Uterus (tissue), 4 donors: ENCODE measurements at places on chromosomes 1 and 21. TPM values are rescaled to one million over a fixed set of nuclear protein-coding genes. Genes with fewer than 3 reads are reported as not detected.

DNA sequence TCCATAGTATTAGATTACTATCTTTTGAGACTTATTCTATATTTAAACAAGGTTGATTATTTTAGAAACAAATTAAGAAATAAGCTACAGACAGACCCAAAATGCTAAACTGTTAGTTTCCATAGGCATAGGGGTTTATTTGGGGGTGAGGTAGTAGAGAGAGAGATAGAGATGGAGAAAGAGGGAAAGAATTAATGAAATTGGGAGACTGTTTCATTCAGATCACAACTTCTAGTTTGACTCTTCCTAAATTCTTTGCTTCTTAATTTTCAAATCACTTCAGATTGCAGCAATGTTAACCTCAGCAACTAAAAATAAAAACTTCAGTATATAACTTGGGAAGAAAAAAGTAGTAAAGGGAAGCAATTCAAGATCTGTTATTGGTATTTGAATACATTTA is 3.4 kb downstream of the JUN start:
- no peaks in the 10 kb centered on the region for H3K36me3 ChIP-seq
- H3K27ac ChIP-seq: peak overlapping the region; percentile 99
- peak overlapping the region; percentile 95 for H3K4me3 ChIP-seq
- no peaks in the 10 kb centered on the region for H3K27me3 ChIP-seq
- no peak for DNase-seq

DNA sequence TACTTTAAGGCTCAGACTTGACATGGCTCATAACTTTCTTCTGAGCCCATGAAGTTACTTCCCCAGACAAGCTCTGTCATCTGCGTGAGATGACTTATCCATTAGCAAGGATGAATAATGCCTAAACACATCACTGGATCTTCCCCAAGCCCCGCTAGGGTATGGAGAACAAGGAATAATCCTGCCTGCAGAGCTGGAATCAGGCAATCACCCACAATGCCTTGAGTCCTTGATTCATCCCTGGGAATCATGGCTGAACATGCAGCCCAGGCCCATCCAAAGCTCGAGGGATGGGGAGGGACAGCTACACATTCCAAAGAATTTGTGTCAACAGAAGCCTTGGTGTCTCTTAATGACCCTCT is 131.7 kb downstream of the PSMG1 start:
- no peak for DNase-seq
- H3K4me3 ChIP-seq: no peak overlapping the region
- no peaks in the 10 kb centered on the region for H3K27me3 ChIP-seq
- H3K36me3 ChIP-seq: no peaks in the 10 kb centered on the region
- no peak overlapping the region for H3K27ac ChIP-seq
- H3K4me1 ChIP-seq: no peaks in the 10 kb centered on the region

GRCh38 chr21:29942034-29942433 is 2.2 kb upstream of the GRIK1 start:
- no peak for DNase-seq
- no peaks in the 10 kb centered on the region for H3K36me3 ChIP-seq
- H3K4me1 ChIP-seq: no peaks in the 10 kb centered on the region
- peaks cover 10% of the 10 kb centered on the region for H3K27me3 ChIP-seq
- no peak overlapping the region for H3K27ac ChIP-seq
- H3K4me3 ChIP-seq: no peak overlapping the region

- no peaks in the 10 kb centered on the region for H3K4me1 ChIP-seq
- no peak for DNase-seq
- no peaks in the 10 kb centered on the region for H3K27me3 ChIP-seq
- no peaks in the 10 kb centered on the region for H3K36me3 ChIP-seq
Observed at GRCh38 chr1:226990133-226990716, 50.1 kb downstream of the COQ8A start.

GRCh38 chr1:174719194-174719593 is 271.4 kb downstream of the GPR52 start:
- H3K27me3 ChIP-seq: no peaks in the 10 kb centered on the region
- no peaks in the 10 kb centered on the region for H3K36me3 ChIP-seq
- H3K27ac ChIP-seq: no peak overlapping the region
- H3K4me3 ChIP-seq: no peak overlapping the region
- no peak for DNase-seq

- no peaks in the 10 kb centered on the region for H3K36me3 ChIP-seq
- H3K4me1 ChIP-seq: no peaks in the 10 kb centered on the region
- no peak overlapping the region for H3K4me3 ChIP-seq
- H3K27ac ChIP-seq: no peak overlapping the region
- DNase-seq: no peak
Observed at GRCh38 chr1:215719552-215719951, 152.4 kb downstream of the KCTD3 start.

DNA sequence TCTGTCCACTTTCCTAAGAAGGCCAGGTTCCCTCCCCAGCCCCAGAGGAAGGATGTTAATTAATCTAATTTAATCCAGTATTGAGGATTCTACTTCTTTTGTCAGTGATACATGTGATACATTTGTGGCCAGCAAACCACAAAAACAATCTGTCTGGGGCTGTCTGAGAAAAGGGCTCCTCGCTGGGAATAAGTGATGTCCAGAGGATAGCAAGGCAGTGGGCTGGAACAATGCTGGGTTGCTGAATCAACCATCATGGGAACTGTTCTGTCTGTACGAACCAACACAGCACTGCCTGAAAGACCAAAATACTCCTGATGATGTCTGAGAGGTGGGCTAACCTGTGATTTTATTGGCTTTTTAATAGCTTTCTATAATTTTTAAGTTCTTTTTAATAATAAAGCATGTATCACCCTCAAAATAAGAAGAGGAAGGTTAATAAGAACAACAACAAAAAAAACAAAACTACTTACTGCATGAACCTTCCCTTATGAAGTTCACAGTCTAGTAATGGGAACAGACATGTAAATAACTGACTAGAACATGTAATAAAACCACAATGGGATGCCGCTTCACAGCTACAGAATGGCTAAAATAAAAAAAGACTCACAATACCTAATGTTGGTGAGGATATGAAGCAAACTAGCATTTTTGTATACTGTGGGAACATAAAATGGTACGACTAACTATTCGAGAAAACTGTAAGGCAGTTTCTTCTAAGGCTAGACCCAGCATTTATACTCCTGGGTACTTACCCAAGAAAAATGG is 11.4 kb upstream of the ADAR start:
- no peak for DNase-seq
- H3K27me3 ChIP-seq: no peaks in the 10 kb centered on the region
- no peak overlapping the region for H3K27ac ChIP-seq
- H3K4me3 ChIP-seq: no peak overlapping the region
- H3K36me3 ChIP-seq: no peaks in the 10 kb centered on the region

- H3K36me3 ChIP-seq: no peaks in the 10 kb centered on the region
- no peak overlapping the region for H3K27ac ChIP-seq
- no peak for DNase-seq
- H3K27me3 ChIP-seq: no peaks in the 10 kb centered on the region
Observed at GRCh38 chr1:56933606-56934005, 32.2 kb downstream of the C8B start.

GRCh38 chr1:239951511-239952140 is 140.1 kb upstream of the FMN2 start:
- no peak overlapping the region for H3K27ac ChIP-seq
- no peak overlapping the region for H3K4me3 ChIP-seq
- no peaks in the 10 kb centered on the region for H3K4me1 ChIP-seq
- H3K36me3 ChIP-seq: no peaks in the 10 kb centered on the region

DNA sequence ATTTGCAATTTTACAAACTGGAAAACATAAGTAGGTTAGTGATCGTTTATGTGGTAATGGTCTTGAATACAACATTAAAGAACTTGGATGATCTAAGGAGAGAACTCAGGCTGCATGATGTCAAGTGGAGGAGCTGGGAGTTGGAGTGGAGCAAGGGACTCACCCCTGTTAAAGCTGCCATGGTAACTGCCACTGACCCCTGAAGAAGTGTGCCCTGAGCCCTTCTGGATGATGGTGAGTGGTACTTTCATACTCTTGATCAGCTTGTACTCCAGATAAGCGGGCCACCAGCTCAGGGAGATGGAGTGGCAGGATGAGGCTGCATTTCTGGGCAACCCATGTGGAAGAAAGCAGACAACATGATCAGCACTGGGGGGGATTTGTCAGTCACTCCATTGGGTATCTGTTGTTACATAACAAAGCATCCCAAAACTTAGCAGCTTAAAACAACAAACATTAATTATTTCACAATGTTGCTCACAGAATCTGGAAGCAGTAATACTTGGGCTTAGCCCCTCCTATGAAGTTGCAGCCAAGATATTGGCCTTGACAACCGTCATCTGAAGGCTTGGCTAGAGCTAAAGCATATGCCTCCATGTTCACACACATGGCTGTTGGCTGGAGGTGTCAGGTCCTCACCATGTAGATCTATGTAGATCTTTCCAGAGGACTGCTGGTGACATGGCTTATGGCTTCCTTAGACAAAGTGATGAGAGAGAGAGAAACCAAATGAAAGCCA is 213.8 kb downstream of the DUSP10 start:
- no peak overlapping the region for H3K27ac ChIP-seq
- H3K36me3 ChIP-seq: no peaks in the 10 kb centered on the region
- DNase-seq: no peak
- no peaks in the 10 kb centered on the region for H3K4me1 ChIP-seq
- no peak overlapping the region for H3K4me3 ChIP-seq
- no peaks in the 10 kb centered on the region for H3K27me3 ChIP-seq

- no peak overlapping the region for H3K27ac ChIP-seq
- no peak overlapping the region for H3K4me3 ChIP-seq
- no peaks in the 10 kb centered on the region for H3K4me1 ChIP-seq
Observed at GRCh38 chr21:35737899-35738346, 322.4 kb downstream of the SETD4 start.

DNA sequence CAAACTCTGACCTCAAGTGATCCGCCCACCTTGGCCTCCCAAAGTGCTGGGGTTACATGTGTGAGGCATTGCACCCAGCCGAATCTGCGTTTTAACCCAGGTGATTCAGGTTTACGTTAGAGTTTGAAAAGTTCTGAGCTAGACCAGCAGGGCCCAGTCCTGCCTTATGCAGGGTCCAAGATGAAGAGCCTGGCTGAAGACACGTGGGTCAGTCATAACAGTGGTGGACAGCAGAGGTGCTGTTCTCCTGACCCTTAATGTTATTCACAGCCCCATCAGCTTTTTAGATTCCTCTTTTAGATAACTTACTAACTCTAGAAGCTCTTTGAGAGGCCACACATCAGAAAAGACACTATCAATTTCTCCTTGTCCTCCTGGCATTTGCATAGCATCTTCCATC is 50.0 kb downstream of the GNG4 start:
- no peaks in the 10 kb centered on the region for H3K4me1 ChIP-seq
- H3K36me3 ChIP-seq: no peaks in the 10 kb centered on the region
- no peak overlapping the region for H3K4me3 ChIP-seq
- no peaks in the 10 kb centered on the region for H3K27me3 ChIP-seq
- H3K27ac ChIP-seq: no peak overlapping the region

DNA sequence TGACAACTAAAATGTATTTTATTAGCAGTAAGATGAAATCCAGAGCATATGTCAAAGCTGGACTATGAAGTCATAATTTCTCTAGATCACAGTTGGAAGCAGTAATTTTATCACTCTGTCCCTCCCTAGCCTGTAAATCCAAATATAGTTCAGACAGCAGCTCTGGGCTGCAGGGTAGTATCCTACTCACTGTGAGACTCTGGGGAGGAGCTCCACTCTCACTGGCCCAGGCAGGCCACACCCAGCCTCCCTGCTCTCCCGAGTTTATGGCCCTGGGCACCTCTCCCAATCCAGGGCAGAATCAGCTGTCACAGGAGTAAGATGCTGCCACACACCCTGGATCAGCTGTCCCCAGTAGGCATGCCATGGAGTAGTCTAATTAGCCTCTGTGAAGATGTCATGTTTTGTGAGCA is 131.1 kb downstream of the HLCS start:
- H3K27ac ChIP-seq: no peak overlapping the region
- no peak overlapping the region for H3K4me3 ChIP-seq
- no peaks in the 10 kb centered on the region for H3K4me1 ChIP-seq
- H3K36me3 ChIP-seq: no peaks in the 10 kb centered on the region

- no peak overlapping the region for H3K4me3 ChIP-seq
- no peaks in the 10 kb centered on the region for H3K27me3 ChIP-seq
- no peaks in the 10 kb centered on the region for H3K36me3 ChIP-seq
- H3K27ac ChIP-seq: no peak overlapping the region
- DNase-seq: no peak
Observed at GRCh38 chr1:29322147-29322694, 85.9 kb downstream of the PTPRU start.

DNA sequence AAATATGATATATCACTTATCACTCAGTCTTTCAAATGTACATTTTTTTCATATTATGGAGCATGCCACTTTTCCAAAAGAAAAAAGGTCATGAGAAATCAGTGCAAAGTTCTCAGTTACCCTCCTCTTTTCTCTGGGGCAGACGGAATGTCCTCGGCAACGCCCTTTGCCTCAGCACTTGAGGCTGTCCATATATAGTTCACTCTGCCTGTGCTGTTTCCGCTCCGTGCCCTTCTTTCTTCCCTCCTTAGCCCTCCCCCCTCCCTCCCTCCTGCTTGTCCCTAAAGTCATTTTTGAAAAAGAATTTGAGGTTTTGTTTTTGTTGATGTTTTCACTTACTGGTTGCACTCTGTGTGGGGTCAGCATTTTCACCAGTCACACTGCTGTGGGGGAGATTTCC is 5.4 kb downstream of the BARHL2 start:
- no peaks in the 10 kb centered on the region for H3K36me3 ChIP-seq
- peaks cover 76% of the 10 kb centered on the region for H3K27me3 ChIP-seq
- DNase-seq: no peak
- peaks cover 4% of the 10 kb centered on the region for H3K4me1 ChIP-seq
- H3K27ac ChIP-seq: no peak overlapping the region

- no peak overlapping the region for H3K4me3 ChIP-seq
- H3K27ac ChIP-seq: no peak overlapping the region
- H3K27me3 ChIP-seq: no peaks in the 10 kb centered on the region
- H3K4me1 ChIP-seq: no peaks in the 10 kb centered on the region
Observed at GRCh38 chr1:199665371-199665770, 362.1 kb upstream of the NR5A2 start.

- H3K4me1 ChIP-seq: no peaks in the 10 kb centered on the region
- H3K27me3 ChIP-seq: no peaks in the 10 kb centered on the region
- no peak overlapping the region for H3K27ac ChIP-seq
- no peak for DNase-seq
- no peaks in the 10 kb centered on the region for H3K36me3 ChIP-seq
- no peak overlapping the region for H3K4me3 ChIP-seq
Observed at GRCh38 chr1:214753236-214753852, 150.3 kb downstream of the CENPF start.

- DNase-seq: no peak
- H3K4me3 ChIP-seq: no peak overlapping the region
- H3K4me1 ChIP-seq: peaks cover 10% of the 10 kb centered on the region
- H3K27ac ChIP-seq: no peak overlapping the region
Observed at GRCh38 chr21:16568661-16569060, 838.9 kb downstream of the USP25 start.

GRCh38 chr21:31326522-31327242 is 17.4 kb downstream of the TIAM1 start:
- no peak overlapping the region for H3K27ac ChIP-seq
- no peaks in the 10 kb centered on the region for H3K4me1 ChIP-seq
- H3K4me3 ChIP-seq: no peak overlapping the region
- DNase-seq: no peak
- H3K36me3 ChIP-seq: no peaks in the 10 kb centered on the region
- no peaks in the 10 kb centered on the region for H3K27me3 ChIP-seq

PTAFR gene
- 1.0 TPM for total RNA-seq

TMEM51 gene
- 9.9 TPM for total RNA-seq

IVL gene
- total RNA-seq: not detected

HCRTR1 gene
- not detected for total RNA-seq

OSCP1 gene
- total RNA-seq: 8.2 TPM

LCK gene
- 0.26 TPM for total RNA-seq

RGS7 gene
- total RNA-seq: not detected

S100A8 gene
- 25.2 TPM for total RNA-seq

KIRREL1 gene
- 51.2 TPM for total RNA-seq

CATSPERE gene
- total RNA-seq: 2.7 TPM

CELA2B gene
- total RNA-seq: not detected

TSPEAR gene
- total RNA-seq: 0.69 TPM
